ENCODE measurements at places on chromosomes 16 and 17. TPM values are rescaled to one million over a fixed set of nuclear protein-coding genes. Genes with fewer than 3 reads are reported as not detected.

DNA sequence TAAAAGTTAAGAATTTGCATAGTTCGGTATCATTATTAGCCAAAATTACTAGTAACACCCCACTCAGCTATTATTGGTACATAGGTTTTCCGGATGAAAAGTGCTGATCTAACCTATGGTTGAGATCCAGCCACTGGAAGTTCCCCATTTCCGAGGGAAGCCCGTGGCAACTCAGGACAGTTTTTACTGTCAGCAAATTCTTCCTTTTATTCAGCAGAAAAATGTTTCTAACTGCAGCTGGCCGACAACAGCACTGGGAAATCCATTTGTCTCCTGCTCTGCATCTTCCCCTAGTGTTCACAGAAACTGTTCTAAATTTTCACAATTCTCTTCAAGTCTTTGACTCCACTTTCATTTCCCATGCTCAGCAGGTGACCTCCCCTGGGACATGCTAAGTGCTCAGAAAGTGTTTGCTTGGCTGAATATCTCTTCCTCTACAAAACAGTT lies 15.5 kb upstream of the MMD start:
- peaks cover 21% of the 10 kb centered on the region for H3K27me3 ChIP-seq
- no peaks in the 10 kb centered on the region for H3K36me3 ChIP-seq
- no peak overlapping the region for H3K27ac ChIP-seq
- H3K4me1 ChIP-seq = peaks cover 40% of the 10 kb centered on the region

DNA sequence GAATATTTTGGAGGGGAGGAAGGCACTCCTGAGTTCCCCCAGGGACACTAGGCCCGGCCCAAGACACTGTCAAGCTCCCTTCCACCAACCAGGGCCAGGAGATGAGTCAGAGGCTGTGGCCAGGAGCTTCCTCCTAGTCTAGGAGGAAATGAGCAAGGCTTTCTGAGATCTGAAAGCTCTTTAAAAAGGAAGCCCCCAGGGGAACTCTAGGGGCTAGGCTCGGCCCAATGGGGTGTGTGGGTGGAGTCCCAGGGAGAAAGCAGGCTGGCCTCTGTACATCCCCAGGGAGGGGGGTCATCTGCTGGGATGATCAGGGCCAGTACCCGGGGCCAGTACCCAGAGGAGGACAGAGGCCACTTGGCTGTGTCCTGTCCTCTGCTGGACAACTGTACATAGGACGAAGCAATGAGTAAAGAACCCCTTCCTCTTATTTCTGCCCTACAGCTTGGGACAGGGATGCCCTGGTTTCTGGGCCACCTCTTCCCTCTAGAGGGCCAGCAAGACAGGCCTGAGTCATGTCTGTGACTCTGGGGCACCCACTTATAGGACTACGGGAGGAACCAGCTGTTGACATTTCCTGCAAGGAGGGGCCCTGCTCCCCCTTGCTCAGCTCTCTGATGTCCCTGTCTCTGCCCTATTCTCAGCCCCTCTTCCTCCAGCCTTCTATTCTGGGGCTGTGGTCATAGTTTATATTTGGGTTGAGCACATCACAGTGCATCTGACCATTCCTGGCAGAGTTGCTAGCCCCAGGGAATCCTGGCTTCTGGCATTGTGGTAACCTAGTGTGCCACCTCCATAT lies 2.7 kb downstream of the FHOD1 start:
- H3K4me1 ChIP-seq = peaks cover 49% of the 10 kb centered on the region
- DNase-seq = peak; percentile 73
- H3K4me3 ChIP-seq = peak overlapping the region; percentile 82
- peaks cover 9% of the 10 kb centered on the region for H3K36me3 ChIP-seq
- peaks cover 4% of the 10 kb centered on the region for H3K27me3 ChIP-seq

GRCh38 chr17:62793919-62794665 lies 14.0 kb downstream of the MARCHF10 start:
- H3K4me1 ChIP-seq = peaks cover 6% of the 10 kb centered on the region
- H3K27me3 ChIP-seq = peaks cover 14% of the 10 kb centered on the region
- H3K36me3 ChIP-seq = no peaks in the 10 kb centered on the region
- H3K4me3 ChIP-seq = no peak overlapping the region
- no peak for DNase-seq

GRCh38 chr16:70715860-70716357 lies 30.1 kb upstream of the MTSS2 start:
- H3K4me1 ChIP-seq = no peaks in the 10 kb centered on the region
- H3K27me3 ChIP-seq = no peaks in the 10 kb centered on the region
- peaks cover 8% of the 10 kb centered on the region for H3K36me3 ChIP-seq

The TRPV2 gene
- total RNA-seq = 46.8 TPM

GRCh38 chr16:84618581-84619460 lies 943 bp upstream of the COTL1 start:
- H3K27me3 ChIP-seq = peaks cover 10% of the 10 kb centered on the region
- no peak for DNase-seq
- peaks cover 33% of the 10 kb centered on the region for H3K36me3 ChIP-seq

DNA sequence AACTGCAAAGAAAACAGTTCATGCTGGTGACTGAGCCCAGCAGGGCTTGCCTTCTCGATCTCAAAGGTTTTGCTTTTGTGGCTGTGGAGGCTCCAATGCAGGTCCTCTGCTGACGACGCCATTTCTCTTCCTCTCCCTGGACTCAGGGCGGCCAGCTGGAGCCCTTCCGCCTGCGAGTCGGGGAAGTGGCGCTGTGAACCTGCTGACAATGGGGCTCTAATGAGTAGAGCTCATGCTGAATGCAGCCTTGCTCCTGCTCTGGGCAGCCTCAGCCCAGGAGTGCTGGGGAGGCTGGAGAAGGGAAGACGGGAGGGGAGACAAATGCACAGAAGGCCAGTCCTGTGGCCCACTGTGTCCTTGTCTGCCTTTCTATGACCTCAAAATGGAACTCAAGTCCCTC lies 43.8 kb downstream of the VAC14 start:
- no peaks in the 10 kb centered on the region for H3K27me3 ChIP-seq
- no peak overlapping the region for H3K27ac ChIP-seq
- no peak for DNase-seq
- H3K4me1 ChIP-seq = peaks cover 2% of the 10 kb centered on the region
- H3K4me3 ChIP-seq = no peak overlapping the region

- H3K4me3 ChIP-seq = no peak overlapping the region
- no peak for DNase-seq
- no peaks in the 10 kb centered on the region for H3K4me1 ChIP-seq
Observed at GRCh38 chr17:35773679-35774425, 13.2 kb downstream of the C17orf50 start.

DNA sequence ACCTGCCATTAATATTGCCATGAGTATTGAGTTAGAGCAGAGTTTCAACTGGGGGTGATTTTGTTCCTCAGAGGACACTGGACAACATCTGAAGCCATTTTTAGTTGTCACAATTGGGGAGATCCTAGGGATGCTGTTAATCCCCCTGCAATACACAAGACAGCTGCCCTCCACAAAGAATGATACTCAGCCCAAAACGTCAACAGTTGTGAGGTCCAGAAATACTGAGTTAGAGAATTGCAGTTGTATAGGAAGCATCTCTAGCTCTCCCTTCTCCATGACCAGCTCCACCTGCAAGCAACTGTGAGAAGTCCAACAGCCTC lies 614.0 kb upstream of the CDH5 start:
- no peak for DNase-seq
- no peak overlapping the region for H3K4me3 ChIP-seq
- H3K27ac ChIP-seq = no peak overlapping the region
- no peaks in the 10 kb centered on the region for H3K27me3 ChIP-seq

The ABCA5 gene
- 11.4 TPM for total RNA-seq

DNA sequence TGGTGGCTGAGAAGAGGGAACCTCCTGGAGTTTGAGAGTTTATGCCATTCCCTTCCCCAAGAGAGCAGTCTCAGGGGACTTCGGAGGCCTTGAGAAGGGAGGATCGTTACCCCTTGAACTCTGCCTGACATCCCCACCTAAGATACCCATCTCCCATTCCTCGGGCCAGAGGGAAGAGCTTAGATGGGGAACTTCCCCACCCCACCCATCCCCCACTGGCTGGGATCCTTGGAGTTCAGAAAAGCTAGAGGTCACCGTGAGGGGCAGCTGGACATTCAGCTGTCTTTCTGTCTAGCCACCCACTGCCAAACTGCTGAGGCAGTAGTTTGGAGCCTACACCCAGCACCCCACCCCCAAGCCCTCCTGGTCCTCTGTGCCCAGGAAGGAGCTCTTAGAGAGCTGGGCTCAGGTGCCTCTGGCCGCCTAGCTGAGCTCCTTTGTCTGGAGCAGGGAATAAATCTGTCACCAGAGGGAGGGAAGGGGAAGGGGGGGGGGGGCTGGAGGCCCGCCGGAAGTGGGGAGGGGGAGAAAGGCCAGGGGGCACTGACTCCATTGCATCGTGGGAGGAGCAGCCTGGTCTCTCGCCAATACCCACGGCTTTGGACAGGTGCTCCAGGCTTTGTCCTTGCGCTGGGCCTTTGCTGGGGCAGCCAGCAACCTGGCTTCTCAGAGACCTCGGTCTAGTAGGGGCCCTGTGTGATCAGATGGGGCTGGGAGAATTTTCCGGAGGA lies 1.0 kb downstream of the HSD11B2 start:
- peaks cover 5% of the 10 kb centered on the region for H3K4me1 ChIP-seq
- peaks cover 37% of the 10 kb centered on the region for H3K27me3 ChIP-seq
- H3K27ac ChIP-seq = no peak overlapping the region
- DNase-seq = no peak
- no peaks in the 10 kb centered on the region for H3K36me3 ChIP-seq

The KRT39 gene
- total RNA-seq = not detected

The CALCOCO2 gene
- 53.7 TPM for total RNA-seq

The CD300H gene
- not detected for total RNA-seq

DNA sequence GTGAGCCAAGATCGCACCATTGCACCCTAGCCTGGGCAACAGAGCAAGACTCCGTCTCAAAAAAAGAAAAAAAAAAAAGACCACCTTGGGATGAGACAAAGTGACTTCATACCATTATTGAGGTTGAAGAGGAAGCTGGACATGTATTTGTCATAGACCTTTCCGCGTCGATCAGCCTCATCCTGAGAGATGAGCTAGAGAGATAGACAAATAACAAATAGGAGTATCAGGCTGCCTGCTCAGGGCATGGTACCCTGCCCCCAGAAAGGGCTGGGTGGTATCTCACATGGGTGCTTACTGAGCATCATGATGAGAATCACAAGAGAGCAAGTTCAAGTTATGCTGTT lies 22.1 kb downstream of the CNTNAP1 start:
- DNase-seq = no peak
- H3K27me3 ChIP-seq = peaks cover under 1% of the 10 kb centered on the region
- peaks cover 18% of the 10 kb centered on the region for H3K4me1 ChIP-seq
- no peak overlapping the region for H3K27ac ChIP-seq

The KRTAP4-7 gene
- not detected for total RNA-seq

GRCh38 chr16:46844771-46845170 lies 13.8 kb upstream of the C16orf87 start:
- DNase-seq = no peak
- H3K36me3 ChIP-seq = no peaks in the 10 kb centered on the region
- H3K27ac ChIP-seq = no peak overlapping the region
- H3K4me3 ChIP-seq = no peak overlapping the region
- H3K4me1 ChIP-seq = no peaks in the 10 kb centered on the region
- H3K27me3 ChIP-seq = peaks cover 4% of the 10 kb centered on the region

GRCh38 chr17:79465011-79465680 lies 145.7 kb downstream of the RBFOX3 start:
- H3K36me3 ChIP-seq = no peaks in the 10 kb centered on the region
- H3K4me3 ChIP-seq = no peak overlapping the region
- no peak overlapping the region for H3K27ac ChIP-seq
- no peak for DNase-seq

DNA sequence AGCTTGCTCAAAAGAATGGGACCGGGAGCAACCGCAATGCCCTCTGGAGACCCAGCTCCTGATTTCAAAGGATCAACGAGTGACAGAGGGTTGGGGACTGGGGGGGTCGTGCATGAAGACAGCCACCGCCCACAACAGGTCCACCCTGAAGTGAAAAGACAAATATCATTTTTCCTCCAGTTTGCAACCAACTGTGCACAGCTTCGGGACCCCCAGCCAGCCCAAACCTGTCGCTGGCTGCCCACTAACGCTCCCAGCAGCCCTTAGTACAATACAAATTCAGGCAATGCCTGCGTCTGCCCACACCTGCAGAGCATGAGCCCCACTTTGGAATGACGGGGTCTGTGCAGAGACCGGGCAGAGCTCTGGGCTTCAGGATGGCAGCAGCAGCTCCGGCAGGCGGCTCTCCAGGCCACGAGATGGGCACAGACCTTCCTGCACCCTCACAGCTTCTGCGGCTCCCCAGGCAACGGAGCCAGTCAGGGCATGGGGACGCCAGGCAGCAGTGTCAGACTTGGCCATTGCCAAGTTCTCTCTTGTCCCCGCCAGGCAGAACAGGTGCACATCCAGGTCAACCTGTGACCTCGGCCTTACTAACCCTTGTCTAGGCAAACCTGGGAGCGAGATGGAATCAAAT lies 60.1 kb downstream of the TBC1D16 start:
- H3K4me1 ChIP-seq = no peaks in the 10 kb centered on the region
- no peaks in the 10 kb centered on the region for H3K36me3 ChIP-seq
- H3K27ac ChIP-seq = no peak overlapping the region

The KRT32 gene
- total RNA-seq = not detected

DNA sequence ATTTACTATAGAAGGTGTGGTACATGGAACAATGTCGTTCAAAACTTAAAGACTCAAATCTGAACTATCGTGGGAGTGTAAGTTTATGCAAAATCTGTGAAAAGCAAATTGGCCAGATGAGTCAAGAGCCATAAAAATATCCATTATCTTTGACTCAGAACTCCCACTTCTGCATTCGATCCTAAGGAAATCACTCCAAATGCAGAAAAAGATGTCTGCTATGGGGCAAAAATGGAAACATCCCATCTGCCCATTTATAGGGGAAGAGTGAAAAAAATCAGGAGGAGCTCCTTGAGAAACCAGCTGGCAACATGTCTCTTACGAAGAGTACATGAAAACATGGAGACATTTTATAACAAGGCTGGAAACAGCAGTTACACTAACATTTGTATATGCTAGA lies 43.6 kb upstream of the CCDC182 start:
- H3K27ac ChIP-seq = no peak overlapping the region
- no peaks in the 10 kb centered on the region for H3K4me1 ChIP-seq
- no peaks in the 10 kb centered on the region for H3K36me3 ChIP-seq
- DNase-seq = no peak

The CIBAR2 gene
- total RNA-seq = not detected

DNA sequence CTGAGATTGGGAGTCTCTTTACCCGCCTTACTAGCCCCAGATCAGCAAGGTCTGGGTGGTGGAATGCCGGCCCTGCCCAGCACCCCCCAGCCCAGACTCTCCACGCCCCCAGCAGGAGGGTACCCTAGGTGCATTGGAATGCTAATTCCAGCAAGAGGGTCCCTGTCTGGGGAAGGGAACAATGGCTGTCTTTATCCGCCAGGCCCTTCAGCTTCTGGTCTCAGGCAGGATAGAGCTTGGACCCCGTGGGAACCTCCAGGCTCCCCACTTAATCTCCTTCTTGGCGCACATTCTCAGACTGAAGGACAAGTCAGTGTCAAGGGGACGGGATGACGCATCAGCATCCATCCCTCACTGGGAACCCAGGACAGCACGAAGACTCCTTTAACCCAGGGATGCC lies 85.1 kb downstream of the LITAF start:
- no peaks in the 10 kb centered on the region for H3K27me3 ChIP-seq
- peaks cover 5% of the 10 kb centered on the region for H3K4me1 ChIP-seq
- H3K36me3 ChIP-seq = no peaks in the 10 kb centered on the region
- no peak overlapping the region for H3K4me3 ChIP-seq
